ENCODE measurements at places on chromosomes 2 and 18. TPM values are rescaled to one million over a fixed set of nuclear protein-coding genes. Genes with fewer than 3 reads are reported as not detected.

The SERPINB10 gene
- total RNA-seq = not detected

DNA sequence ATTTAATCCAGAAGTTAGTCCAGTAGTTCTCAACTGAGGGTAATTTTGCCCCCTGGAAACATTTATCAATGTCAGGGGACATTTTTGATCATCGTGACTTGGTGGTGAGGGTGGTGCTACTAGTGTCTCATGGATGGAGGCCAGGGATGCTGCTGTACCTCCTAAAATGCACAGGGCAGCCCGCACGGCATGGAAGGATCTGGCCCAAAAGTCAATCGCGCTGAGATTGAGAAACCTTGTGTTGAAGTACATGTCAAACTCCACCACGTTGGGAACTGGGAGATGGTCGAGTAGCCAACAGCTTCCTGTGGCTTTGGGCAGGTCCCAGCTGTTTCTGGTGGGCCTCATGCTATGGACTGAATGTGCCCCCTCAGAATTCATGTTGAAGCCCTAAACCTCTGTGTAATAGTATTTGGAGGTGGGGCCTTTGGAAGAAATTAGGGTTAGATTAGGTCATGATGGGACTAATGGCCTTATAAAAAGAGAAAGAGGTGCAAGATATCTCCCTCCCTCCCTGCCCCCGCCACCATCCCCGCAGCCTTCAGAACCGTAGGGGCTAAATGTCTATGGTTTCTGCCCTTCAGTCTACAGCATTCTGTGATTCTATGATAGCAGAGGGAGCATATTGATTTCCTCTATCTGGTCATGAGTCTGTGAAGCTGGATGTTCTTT, 259.7 kb downstream of the MYCN start:
- DNase-seq = no peak

- no peak for DNase-seq
These were observed 38.4 kb downstream of the ZAP70 start for GRCh38 chr2:97751752-97752151.

DNA sequence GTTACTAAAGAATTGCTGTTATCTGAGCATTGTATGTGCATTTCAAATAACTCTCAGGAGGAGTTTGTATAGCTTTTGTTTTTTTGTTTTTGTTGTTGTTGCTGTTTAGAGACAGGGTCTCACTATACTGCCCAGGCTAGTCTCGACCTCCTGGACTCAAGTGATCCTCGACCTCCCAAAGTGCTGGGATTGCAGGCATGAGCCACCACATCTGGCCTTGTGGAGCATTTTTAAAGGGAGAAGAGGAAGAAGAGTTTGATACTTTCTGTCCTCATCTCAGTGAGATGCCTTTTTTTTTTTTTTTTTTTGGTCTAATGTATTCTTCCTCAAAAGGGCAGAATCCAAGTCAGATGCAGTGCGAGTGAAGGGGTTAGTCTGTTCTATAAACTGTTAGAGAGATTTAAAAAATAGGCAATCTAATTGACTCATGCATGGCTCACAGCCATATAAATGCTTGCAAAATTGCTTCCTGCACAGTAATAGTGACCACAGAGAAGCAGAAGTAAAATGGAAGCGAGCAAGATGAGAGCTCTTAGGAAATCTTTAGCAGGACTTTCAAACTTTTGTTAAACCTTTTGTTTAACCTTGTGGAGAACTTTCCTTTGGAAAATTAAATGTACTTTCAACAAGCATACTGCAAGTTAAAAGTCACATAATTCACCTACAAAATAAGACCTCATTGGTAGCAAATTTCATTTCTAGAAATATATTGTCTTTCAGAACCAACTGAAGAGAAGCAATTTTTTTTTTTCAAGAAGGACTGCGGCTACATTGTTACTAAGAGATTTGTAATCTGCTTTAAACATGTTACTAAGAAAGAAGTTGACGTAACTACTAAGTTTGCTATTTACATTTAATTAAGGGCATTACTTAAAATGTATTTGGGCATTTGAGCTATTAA, 52.3 kb upstream of the ROCK1 start:
- DNase-seq = peak; percentile 33

DNA sequence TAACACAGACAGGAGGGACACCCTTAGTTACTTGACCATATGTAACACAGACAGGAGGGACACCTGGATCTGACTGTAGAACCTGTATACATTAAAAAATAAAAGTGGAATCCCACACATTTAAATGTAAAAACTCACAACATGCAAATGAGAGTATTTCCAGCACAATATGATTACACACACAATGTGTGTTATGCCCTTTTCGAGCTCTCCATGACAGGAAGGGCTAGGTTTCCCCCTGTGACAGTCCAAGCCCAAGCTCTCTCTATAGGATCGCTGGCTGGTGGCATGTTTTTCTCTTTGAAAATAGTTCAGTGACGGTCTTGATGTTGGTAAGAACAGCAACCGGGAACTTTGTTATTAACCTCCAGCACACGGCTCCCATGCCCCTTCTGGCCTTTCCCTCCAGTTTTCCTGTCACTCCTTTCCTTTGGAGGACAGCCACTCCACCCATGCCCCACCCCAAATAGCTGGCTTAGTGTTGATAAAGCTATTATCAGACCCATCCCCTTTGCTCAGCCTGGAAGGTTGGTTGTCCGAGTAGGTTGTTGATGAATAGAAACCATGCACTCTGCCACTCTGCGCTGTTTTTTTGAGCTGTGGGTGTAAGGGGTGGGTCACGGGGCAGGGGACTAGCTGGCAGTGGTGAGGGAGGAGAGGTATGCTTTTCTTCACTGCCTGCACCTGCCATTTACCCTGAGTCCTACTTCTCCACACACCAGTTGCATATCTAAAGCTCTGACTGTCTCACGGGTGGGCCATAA, 2.7 kb downstream of the RASGRP3 start:
- no peak for DNase-seq

DNA sequence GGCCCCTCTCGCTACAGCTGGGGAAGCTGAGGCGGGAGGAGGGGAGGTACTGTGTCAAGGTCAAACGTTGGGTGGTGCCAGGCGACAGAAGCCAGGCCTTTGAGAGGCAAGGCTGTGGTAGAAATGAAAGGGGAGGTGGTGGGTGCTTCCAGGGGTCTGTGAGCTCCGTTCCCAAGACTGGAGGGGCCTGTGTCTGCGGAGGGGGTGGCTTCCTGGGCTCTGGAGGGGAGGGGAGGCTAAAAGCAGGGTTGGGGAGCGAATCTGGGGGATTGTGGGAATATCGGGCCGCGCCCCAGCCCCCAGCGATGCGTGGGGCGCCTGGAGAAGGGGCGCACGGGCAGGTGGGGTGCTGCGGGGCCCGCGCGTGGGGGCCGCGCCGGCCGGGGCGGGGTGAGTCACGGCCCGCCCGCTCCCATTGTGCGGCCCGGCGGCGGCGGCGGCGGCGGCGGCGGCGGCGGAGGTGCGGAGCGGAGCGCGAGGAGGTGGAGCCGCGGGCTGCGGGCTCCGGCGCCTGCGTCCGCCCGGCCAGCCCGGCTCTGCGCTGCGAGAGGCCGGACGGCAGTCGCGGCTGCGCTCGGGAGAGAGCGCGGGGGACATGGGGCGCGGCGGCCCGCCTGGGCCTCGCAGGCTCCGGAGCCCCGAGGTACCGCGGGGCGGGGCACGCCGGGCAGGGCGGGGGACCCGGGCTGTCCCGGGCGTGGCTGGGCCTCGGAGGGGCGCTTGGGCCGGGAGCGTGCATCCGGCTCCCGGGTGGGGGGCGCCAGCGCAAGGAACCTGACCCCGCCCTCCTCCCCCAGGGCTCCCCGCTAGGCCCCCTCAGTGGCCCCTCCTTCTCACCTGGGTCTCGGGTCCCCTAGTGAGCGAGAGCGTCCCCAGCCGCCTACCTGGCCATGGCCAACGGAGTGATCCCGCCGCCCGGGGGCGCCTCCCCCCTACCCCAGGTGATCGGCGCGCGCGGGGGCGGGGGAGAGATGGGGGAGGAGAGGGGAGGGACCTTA, at the start of gene SLC4A3:
Gene SLC4A3 (plus strand): TSS at position 528 of the 998 bp plus-strand sequence. CDS start 363 bp downstream, at position 891.
- peak; percentile 15 for DNase-seq

- DNase-seq = no peak
These were observed 318.5 kb upstream of the CWC22 start for GRCh38 chr2:180325416-180326120.

- no peak for DNase-seq
These were observed 261.7 kb upstream of the MAP2 start for GRCh38 chr2:209162129-209162528.

GRCh38 chr18:75317703-75318102, 107.1 kb downstream of the TSHZ1 start:
- no peak for DNase-seq

- no peak for DNase-seq
These were observed 12.9 kb downstream of the LRRTM1 start for GRCh38 chr2:80291656-80292055.
